NCI-H526 (cell line): ENCODE measurements at places on chromosomes 16 and 17.

DNA sequence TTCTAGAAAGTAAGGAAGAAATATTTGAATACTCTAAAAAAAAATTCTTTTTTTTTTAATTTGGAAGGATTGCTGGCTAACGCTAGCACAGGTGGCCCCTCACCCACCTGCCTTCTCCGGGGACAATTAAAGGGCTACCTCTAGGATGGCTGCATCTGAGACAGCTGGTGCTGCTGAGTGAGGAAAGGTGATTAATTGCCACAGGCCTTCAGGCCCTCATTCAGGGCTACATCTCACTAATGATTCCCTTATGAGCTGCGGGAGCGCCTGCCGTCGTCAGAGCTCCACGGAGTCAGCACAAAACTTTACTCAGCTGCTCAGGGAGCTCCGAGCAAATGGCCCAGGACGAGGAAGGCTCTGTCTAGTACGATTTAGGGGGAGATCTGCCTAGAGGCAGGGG is 27.0 kb upstream of the AKTIP start:
- DNase-seq, result peak; percentile 14

GRCh38 chr16:82340531-82340930 is 170.5 kb upstream of the MPHOSPH6 start:
- no peak for DNase-seq

GRCh38 chr17:49587366-49588073 is 11.8 kb downstream of the NXPH3 start:
- DNase-seq, result no peak

DNA sequence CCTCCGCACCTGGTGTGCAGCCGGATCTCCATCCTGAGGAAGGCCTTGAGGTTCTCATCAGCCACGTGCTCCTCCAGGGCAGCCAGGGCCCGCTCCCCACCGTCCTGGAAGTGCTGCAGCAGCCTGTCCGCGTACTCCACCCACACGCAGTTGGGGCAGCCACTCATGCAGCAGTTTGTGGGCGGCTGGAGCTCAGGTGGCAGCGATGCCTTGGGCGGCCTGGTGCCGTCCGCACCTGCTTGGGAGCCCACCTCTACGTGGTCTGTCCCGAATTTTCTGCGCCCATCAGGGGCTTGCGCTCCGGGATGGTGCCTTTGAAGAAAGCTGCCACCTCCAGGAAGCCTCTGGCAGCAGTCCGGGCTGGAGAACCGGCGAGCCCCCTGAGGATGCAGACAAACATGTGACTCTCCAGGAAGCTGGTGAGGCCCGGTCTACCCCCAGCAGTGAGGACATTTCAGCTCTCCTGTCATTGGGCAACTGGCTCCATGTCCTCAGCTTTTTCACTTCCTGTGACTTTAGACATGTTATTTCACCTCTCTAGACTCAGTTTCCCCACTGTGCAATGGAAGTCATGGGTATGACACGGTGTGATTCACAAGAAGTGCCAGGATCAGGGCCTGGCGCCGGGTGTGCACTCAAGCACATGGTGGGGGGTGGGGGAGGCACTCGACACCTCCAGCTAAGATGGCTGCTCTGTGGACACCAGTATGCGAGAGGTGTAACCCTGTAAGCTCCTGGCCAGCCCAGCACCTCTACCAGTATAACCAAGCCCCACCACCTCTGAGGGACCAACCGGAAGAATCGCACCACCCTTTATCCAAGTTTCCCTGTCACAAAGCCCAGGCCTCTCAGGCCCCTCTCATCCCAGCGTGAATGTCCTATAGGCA is 957 bp downstream of the OXLD1 start:
- DNase-seq, result no peak

- no peak for DNase-seq
These were observed 14.2 kb upstream of the RAP1GAP2 start for GRCh38 chr17:2782055-2782454.

DNA sequence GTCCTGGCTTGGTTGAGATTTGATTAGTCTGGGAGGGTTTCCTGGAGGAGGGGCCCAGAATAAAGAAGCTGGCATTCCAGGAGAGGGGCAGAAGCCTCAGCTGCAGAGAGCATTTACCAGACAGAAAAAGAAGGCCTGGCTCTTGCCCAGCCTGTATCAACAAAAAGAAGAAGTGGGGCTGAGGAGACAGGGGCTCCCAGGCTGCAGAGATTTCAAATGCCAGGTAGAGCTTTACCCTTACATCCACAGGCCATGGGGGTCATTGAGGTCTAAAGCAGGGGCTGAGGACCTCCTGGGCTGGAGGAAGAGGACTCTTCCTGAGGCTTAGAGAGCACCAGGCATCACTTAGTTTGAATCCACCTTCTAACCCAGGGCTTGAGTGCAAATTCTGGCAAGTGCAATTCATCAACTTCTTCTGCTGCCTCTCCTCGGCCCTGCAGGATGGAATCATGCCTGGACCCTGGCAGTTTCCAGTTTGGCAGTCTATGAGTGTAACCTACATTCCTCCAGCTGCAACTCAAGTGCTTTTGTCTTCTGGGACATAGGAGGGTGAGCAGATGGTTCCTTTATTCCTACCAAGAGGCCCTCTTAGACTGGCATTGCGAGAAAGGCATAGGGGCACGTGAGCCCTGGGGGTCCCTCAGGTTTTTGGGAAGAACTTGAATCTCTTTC is 15.3 kb downstream of the CA7 start:
- no peak for DNase-seq

GRCh38 chr17:17719966-17720543 is 38.8 kb downstream of the RAI1 start:
- DNase-seq, result no peak

DNA sequence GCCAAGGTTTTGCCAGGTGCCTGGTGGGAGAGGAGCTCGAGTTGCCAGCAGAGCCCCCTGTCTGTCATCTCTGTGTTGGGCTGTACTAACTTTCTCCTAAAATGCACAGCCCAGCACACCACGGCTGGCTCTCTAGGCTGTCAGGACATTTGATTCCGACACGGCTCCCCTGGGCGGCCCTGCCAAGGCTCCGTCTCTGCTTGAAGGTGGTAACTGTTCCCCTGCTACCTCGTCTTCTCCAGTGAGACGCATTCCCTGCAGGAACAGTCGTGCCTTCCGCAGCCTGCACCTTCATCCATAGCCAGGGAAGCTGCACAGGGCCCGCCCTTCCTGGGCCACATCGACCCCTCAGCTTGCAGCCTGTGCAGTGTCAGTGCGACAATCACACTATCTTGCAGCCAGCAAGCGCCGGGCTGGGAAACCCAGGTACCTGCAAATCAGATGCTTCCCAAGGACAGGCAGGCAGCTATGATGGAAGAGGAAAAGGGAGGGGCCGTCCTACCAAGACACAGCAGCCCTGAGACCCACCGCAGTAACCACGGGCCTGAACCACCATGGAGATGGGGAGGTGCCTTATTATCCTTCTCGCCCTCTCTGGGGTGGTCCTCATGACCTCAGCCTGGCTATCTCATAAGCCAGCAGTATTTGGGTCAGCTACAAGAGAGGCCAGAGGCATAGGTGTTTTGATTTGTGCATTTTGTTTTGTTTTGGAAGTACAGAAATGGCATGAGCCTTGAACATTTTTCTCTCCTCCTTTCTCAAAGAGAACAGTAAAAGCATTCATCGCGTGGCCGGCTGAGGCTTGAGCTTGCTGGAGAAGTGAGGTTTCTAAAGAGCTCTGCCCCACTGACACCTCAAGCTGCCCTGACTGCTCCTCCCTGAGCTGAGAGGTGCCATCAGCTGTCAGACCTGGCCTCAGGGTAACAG is 361.7 kb upstream of the TNRC6C start:
- DNase-seq, result no peak

DNA sequence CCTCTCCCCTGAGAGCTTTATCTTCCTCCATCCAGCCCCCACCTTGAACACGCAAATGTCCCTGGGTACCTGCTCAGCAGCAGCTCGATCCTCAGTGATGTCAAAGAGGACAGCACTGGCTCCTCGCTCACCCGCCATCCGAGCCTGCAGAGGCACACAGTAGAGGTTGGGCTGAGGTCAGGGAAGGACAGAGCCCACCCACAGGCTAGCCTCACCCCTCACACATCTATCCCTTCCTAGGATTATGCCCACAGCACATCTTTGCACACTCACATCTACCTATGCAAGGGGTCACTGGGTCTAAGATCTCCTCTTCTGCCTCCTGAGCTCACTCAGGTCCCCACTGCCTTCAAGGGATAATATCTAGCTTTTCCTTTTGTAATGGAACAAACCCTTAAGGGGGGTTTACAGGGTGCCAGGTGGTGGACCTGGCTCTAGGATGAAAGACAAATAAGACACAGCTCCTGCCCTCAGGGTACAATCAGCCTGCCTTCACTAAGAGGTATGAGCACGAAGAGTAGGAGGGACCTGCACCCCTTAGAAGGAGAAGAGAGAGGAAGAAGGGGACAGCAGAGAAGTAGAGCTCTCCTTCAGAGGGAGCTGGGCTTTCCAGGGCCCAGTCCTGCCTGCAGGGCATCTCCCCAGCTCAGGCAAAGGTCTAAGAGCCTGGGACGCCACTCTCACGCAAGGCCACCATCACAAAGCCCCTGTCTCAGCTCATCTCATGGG is 11.6 kb upstream of the SUPT4H1 start:
- no peak for DNase-seq

- DNase-seq, result peak; percentile 71
These were observed 30.0 kb downstream of the TBC1D16 start for GRCh38 chr17:80005360-80006338.

GRCh38 chr17:82300707-82301270 is 16.6 kb downstream of the CD7 start:
- peak; percentile 79 for DNase-seq

- DNase-seq, result no peak
These were observed 9.6 kb upstream of the MKS1 start for GRCh38 chr17:58228679-58229078.

GRCh38 chr16:72673118-72673517 is 374.8 kb downstream of the ZFHX3 start:
- DNase-seq, result no peak

DNA sequence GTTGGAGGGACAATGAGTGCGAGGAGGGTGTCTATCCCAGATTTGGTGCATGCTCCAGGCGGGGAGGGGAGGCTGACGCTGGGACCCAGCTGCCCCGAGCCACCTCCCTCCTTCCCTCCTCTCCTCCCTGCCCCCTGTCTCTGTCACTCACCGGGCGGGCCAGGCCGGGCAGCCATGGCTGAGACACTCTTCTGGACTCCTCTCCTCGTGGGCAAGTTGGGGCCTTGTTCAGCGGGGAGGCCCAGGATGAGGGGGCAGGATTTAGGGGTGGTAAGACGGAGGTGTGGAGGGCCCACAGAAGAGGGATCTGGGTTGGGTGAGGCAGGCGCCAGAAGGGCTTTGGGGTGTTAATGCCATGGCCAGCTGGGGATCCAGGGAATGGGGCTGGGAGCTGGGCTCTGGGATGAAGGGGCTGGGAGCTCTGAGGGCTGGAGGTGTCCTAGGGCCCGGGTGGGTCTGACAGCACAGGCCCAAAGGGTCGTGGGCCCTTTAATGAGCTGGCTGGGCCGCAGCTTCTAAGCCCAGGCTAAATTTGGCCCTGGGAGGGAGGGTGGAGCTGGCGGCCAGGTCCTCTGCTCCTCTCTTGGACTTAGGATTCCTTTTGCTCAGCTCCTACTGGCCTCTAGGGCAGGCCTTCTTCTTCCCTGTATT is at the start of gene SGCA:
Gene SGCA, plus strand, starts transcription at position 139 of the 651 bp plus-strand sequence. Its CDS starts 36 bp downstream, at position 175.
- no peak for DNase-seq

DNA sequence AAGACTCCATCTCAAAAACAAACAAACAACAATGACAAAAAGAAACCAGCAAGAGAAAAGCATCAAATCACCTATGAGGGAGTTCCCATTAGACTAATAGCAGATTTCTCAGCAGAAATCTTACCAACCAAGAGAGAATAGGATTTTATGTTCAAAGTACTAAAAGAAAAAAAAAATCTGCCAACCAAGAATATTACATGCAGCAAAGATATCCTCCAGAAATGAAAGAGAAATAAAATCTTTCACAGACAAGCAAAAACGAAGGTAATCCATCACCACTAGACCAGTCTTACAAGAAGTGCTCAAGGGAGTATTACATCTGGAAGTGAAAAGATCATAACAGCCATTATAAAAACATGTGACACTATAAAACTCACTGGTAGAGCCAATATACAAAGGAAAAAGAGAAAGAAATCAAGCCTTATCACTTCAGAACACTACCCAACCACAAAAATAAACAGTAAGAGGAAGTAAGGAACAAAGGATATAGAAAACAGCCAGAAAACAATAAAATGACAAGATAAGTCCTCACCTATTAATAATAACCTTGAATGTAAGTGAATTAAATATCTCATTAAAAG is 66.3 kb downstream of the STX8 start:
- DNase-seq, result no peak

DNA sequence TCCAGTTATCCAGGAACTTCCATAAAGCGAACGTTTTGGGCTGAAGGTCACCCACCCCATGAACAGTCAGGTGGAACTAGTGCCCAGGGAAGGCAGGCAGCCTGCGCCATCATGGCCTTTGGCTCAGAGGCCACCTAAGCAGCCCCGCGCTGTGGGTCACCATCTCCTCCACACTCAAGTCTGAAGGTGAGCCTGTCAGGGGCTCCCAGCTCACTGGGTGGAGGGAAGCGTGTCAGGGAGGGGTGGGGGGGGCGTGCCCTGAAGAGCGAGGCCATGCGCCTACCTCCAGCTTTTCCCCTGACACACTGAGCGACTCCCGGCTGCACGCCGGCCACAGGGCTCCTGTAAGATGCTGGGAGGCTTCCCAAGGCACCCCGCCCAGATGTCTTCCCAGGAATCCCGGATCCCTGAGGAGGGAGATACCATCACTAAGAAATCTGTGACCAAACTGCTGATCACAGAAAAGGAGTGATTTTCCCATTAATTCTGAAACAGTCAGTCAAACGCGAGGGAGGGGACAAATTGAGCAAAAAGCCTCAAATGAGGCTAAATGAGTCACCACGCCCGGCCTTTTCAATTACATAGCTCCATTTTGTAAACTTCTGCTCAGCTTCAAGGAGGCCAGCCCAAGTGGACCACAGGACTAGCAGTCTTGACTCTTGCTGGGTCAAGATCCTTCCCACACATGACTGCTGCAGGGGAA is 26.5 kb upstream of the SLC25A19 start:
- no peak for DNase-seq

GRCh38 chr16:73480381-73480780 is 432.5 kb upstream of the ZFHX3 start:
- no peak for DNase-seq

- no peak for DNase-seq
These were observed 49.3 kb upstream of the BCO1 start for GRCh38 chr16:81189100-81189664.

GRCh38 chr17:64732336-64733006 is 70.4 kb upstream of the SMURF2 start:
- no peak for DNase-seq
